ENCODE measurements at places on chromosomes 3 and 15.
A peak's percentile ranks its signal among the peaks of the same experiment; 100 is the strongest.

- DNase-seq, result no peak
These were observed 117.6 kb downstream of the PDE8A start for GRCh38 chr15:85099195-85099803.

DNA sequence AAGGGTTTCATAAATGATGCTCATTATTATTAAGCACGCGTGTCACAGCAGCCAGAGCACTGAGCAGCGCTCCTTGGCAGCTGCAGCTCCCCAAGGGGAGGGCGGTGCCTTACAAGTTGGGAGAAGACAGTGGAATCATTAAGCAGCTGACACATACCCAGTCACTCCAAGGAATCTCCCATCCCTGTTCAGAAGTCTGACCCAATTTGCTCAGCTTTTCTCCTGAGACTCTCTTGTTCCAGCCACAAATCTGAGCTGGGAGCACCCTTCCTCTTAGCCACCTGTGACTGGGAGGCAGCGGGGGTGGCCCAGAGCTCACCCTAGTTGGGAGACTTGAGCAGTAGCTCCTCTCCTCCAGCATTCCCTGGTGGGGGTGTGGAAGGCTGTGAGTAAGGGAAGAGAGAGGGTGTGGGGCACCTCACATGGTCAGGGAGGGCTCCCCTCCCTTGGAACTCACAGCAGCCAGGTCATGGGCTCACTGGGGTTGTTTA is 64.3 kb downstream of the DUT start:
- DNase-seq, result peak; percentile 90

- DNase-seq, result peak; percentile 64
These were observed 120.1 kb upstream of the DPH6 start for GRCh38 chr15:35665896-35666536.

DNA sequence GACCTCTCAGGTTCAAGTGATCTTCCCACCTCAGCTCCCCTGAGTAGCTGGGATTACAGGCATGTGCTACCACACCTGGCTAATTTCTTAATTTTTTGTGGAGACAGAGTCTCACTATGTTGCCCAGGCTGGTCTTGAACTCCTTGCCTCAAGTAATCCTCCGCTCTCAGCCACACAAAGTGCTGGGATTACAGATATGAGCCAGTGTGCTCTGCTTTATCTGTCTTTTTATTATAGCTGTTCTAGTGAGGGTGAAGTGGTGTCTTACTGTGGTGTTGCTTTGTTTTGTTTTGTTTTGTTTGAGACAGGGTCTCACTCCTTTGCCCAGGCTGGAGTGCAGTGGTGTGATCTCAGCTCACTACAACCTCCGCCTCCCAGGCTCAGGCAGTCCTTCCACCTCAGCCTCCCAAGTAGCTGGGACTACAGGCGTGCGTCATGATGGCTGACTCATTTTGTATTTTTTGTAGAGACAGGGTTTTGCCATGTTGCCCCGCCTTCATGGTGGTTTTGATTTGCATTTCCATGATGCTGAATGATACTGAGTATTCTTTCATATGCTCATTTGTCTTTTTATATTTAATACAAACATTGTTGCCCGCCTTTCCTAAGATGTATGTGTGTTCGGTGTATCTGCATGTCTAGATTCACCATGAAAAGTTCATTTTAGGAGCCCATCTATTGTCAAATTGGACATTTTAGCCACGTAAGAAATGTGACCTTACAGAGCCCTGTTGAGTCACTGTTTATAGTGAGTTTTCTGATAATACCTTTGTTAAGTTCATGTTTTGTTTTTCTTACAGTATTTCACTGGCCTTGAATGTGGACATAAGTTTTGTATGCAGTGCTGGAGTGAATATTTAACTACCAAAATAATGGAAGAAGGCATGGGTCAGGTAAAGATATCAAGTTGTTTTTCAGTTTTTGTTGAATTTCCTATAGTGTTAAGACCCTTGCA is 80.6 kb downstream of the ARIH1 start:
- no peak for DNase-seq
